ENCODE measurements at places on chromosomes 16 and 17. TPM values are rescaled to one million over a fixed set of nuclear protein-coding genes. Genes with fewer than 3 reads are reported as not detected.

RNF222 gene
- not detected for polyA plus RNA-seq

DHRS7C gene
- 12.6 TPM for polyA plus RNA-seq

GAST gene
- not detected for polyA plus RNA-seq

KRTAP9-8 gene
- not detected for polyA plus RNA-seq

ADAD2 gene
- polyA plus RNA-seq = 0.36 TPM

PABPN1L gene
- not detected for polyA plus RNA-seq

Data from heart right ventricle (tissue), 16 donors.